ENCODE measurements at places on chromosomes 1 and 21.

GRCh38 chr1:201666645-201667044 lies 127.7 kb downstream of the NAV1 start:
- DNase-seq: no peak

GRCh38 chr1:211332830-211333229 lies 6.2 kb downstream of the TRAF5 start:
- no peak for DNase-seq

- DNase-seq: no peak
Measured at GRCh38 chr1:45840704-45841103, 37.3 kb downstream of the MAST2 start.

DNA sequence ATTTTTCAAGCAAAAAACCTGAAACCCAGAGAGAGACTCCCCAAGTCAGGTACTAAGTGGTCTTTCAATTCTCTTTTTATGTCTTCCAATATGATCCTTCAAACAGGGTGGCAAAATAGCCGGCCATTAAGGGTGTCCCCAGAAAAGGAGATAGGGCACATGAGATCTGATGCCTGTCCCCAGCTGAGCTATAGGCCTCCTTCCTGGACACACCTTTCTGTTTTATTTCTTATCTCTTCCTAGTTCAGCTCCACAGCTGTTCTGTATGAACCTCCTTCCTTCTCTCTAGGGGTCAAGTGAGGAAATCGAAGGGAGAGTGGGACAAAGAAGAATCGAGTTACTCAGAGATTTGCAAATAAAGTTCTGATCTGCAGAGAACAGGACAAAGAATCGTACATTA lies 112.4 kb upstream of the ATP1A1 start:
- DNase-seq: no peak

DNA sequence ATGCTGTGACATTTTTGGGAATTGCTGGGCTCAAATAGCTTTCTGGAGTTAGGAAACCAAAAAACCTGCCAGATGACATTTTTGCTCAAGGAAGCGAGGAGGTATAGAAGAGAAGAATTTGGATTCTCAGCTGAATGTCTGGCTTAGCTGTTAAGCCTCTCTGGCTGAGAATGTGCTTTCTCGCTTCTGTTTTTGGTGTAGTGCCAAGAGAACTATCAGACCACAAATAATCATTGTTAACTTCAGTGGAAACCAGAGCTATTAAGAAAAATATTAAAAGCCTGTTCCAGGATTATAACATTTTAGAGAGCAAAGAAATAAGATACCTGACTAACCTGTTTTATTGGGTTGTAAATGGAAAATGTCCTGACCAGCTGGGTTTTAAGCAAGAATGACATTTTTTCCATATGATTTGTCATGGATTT lies 39.5 kb upstream of the DIPK1A start:
- DNase-seq: peak; percentile 42

GRCh38 chr1:113215015-113215414 lies 142.0 kb downstream of the LRIG2 start:
- DNase-seq: no peak

- no peak for DNase-seq
Measured at GRCh38 chr1:198904321-198904720, 265.5 kb downstream of the PTPRC start.

- no peak for DNase-seq
Measured at GRCh38 chr1:50750021-50750619, 209.9 kb downstream of the FAF1 start.

DNA sequence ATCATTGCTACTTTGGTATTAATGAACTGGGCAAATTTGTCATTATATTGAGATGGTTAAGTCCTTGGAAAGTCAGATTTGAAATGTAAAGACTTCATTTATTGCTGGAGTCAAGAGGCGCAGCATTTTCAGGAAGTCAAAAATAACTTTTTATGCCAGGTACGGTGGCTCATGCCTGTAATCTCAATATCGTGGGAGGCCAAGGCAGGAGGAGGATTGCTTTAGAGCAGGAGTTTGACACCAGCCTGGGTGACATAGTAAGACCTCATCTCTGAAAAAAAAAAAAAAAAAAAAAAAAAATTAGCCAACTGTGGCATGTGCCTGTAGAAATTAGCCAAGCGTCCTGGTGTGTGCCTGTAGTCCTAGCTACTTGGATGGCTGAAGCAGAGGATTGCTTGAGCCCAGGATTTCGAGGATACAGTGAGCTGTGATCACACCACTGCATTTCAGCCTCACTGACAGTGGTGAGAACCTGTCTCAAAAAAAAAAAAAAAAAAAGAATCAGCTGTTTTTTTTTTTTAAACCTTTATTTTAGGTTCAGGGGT lies 5.5 kb downstream of the HIPK1 start:
- no peak for DNase-seq

DNA sequence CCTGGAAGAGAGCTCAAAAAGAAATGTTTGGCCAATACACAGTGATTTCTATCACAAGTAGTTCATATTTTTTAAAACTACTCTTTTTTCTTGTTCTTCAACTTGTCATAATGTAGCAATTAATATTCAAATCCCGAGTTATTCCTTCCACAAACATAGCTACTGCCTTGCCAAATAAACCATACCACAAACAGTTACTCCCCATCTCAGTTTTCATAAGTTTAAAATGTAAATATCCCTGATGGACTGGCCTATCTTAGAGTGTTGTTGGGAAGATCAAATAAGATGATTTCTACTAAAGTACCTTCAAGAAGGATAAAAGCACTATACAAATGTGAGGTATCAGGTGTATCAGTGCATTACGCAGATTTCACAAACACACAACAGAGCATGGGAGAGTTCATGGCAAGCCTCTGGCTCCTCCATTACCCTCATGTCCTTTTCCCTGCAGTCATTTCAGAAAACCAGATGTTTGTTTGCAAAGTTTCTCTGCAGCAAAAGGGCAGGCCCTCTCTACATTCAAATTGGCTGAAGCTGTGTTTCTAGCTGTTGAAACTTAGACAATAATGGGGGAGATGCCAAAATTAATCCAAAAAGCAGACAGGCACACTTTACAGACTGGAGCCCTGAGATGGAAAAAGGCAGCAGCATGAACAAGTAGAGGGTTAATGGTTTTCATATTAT lies 16.1 kb downstream of the WLS start:
- no peak for DNase-seq

GRCh38 chr1:93880731-93881130 lies 1.7 kb upstream of the DNTTIP2 start:
- DNase-seq: no peak

DNA sequence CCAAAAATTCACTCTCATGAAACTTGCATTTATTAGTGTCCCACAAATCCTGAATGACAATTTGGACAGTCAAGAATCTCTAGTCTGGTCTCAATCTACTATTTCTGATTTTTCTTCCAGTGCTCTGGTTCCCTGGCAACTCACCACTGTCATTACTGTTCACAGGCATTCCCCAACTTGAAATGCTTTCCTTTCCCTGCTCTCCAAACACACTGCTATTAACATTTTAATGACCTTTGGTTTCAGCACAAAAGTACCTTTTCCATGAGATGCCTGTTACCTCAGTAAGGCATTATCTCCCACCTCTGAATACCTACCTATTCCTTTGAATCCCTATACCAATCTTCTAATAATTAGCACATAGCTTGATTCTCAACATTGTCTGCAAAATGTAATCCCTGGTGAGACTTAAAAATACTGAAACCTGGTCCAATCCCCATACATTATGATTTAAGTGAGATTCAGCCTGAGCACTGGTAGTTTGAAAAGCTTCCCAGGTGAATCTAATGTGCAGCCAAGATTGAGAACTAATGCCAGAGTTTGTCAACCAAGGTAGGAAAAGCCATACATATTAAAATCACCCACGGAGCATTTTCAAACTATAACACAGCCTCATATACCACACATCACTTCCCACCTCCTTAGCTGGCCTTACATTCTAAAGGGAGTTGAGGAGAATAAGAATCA lies 11.7 kb upstream of the ANGPTL3 start:
- no peak for DNase-seq

DNA sequence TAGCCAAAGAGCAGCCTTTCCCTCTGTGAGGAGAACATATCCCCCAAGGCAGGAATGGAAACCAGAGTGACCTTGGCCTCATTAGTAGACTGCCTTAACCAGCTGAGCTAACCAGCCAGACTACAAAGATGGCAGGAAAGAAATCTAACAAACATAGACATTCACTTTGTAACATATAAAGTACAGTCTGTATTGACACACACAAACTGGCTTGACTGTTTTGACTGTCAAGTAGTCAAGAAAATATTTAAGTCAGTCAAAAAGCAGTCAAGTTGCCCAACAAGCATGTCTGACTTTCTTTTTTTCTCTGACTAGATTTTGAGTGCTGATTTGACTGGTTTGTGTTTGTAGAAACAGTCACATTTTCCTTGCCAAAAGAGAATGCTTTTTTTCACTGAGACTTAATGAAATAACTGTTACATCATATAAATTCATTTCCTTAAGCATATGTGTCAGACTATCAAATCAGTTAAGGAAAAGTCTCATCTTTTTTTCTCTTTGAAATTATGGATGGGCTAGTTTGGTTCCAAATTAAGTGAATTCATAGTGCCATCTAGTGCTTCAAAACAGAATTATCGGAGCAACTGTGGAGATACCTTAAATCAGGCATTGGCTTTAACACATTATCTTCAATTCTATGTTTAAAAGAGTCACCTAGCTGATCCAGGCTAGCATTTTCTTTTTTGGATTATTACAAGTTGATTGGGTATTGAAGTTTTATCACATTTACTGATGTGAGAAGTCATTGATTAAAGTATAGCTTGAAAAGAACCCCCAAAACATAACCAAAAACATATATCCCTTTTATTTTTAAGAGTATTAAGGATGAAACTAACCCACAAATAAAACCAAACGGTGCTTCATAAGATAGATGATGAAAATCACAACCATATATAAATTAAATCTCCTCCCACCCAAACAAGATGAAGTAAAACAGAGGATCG lies 75.0 kb downstream of the ATP6V1G3 start:
- DNase-seq: peak; percentile 62

DNA sequence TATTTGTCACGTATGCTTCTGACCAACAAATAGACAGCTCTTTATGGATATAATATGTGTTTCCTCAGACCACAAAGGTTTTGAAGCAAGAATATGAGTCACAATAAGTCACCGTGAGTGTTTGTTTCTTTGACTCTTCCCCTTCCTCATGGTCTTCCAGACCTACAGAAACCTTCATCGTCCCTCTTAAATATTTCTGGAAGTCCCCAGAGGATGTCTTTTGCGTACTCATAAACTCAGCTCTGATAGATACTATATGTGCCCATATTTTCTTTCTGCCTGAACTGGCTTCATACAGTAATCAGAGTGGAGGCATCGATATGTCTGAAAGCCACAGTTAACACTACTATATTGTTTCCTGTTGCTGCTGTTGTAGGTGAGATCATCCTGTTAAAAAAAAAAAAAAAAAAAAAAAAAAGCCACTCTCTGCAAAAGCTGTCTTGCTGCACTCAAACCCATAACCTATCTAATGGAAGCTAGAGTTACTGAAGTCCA lies 38.4 kb downstream of the ADAMTS1 start:
- DNase-seq: no peak

DNA sequence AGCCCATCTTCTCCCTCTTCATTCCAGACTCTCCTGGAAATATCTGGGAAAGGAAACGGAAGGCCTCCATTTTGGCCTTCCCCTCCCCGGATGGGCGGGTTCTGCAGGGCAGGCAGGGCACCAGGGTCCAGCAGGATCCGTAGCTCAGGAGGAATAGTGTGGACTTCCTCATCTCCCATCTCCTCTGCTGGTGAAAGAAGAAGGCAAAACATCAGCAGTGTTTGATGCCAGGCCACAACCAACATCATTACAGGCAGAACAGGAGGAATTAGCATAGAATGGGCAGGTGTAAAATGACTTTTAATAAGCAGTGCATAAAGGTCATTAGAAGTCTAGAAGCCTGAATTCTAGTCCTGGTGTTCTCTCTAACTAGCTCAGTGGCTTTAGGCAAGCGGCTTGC lies 165.9 kb downstream of the TGFBR3 start:
- DNase-seq: no peak

DNA sequence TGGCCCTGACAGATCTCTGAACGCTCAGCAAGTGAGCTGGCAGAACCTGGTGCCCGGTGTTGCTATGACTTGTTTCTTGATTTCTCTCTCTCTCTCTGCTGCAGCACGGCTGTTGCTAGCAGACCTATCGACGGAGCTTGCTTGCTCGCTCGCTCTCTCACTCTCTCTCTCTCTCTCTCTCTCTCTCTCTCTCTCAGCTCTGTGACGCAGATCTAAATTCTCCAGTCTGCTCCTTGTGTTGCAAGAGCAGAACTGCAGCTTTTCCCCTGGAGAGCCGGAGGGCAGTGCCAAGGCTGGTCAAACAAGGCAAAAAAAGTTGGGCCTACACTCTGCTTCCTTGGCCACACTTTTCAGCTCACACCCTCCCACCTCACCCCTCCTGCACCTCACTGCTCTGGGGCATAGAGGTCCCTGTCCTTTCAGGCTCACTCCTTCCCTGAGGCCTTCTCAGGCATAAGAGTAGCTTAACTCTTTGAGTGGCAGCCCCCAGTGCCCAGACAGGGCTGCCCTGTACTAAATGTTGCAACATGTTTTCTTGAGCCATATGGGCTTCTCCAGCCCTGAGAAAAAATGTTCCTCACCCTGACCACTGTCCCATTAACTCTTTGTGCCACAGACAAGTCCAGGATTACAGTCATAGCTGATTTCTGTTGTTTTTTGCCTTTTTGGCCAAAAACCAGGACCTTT lies 72.2 kb downstream of the CD46 start:
- no peak for DNase-seq

- DNase-seq: no peak
Measured at GRCh38 chr1:198669023-198669698, 30.3 kb downstream of the PTPRC start.

- no peak for DNase-seq
Measured at GRCh38 chr1:85943526-85943925, 213.0 kb downstream of the COL24A1 start.

DNA sequence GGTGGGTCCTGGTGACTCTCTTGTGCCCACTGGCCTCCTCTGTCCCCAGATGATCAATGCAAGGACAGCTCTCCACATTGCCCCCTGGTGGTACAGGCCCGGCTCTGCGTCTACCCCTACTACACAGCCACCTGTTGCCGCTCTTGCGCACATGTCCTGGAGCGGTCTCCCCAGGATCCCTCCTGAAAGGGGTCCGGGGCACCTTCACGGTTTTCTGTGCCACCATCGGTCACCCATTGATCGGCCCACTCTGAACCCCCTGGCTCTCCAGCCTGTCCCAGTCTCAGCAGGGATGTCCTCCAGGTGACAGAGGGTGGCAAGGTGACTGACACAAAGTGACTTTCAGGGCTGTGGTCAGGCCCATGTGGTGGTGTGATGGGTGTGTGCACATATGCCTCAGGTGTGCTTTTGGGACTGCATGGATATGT lies 10.8 kb downstream of the ADAMTSL4 start:
- peak; percentile 21 for DNase-seq

GRCh38 chr21:39461419-39461818 lies 9.6 kb downstream of the SH3BGR start:
- DNase-seq: no peak

- no peak for DNase-seq
Measured at GRCh38 chr1:203492748-203493130, 1.2 kb upstream of the OPTC start.

GRCh38 chr1:204254031-204254661 lies 40.4 kb upstream of the GOLT1A start:
- DNase-seq: no peak

GRCh38 chr21:21750124-21750825 lies 752.1 kb downstream of the NCAM2 start:
- no peak for DNase-seq

GRCh38 chr1:208737922-208738321 lies 493.7 kb upstream of the PLXNA2 start:
- no peak for DNase-seq

All from NCI-H1105 (cell line).